Activated naive CD4-positive, alpha-beta T cell (primary cell): ENCODE measurements at places on chromosomes 2 and 18.
A peak's percentile ranks its signal among the peaks of the same experiment; 100 is the strongest.

DNA sequence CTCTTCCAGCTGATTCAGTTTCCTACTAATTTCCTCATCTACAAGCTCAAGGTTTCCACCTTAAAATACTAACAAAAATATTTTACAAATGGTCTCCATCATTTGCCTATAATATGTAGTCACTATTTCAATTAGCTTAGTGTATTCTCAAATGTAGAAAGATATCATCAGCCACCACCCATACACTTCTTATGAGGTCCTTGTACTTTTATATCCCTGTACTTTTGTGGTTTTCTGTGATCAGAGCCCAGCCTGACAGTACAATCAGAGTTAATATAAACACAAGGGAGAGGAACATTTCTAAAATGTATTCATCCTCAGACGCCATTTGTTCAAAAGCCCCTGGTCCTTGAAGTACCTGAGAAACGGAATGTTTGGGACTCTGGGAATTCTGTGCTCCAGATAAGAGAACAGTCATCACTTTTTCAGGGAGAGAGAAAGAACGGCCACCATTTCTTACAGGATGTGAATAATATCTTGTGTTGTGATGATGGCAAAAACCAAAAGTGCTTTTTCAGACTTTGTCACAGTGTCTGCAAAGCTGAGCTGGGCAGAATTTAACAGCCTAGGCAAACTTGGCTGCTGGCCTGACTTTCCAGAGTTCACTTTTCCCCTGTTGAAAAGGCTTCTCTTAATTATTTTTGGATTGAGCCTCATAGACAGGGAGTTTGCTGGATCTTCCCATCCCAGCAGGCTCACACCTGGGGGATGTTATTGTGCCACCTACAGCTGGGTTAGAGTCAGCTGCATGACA, 361.7 kb upstream of the ACVR2A start:
- no peak for DNase-seq

DNA sequence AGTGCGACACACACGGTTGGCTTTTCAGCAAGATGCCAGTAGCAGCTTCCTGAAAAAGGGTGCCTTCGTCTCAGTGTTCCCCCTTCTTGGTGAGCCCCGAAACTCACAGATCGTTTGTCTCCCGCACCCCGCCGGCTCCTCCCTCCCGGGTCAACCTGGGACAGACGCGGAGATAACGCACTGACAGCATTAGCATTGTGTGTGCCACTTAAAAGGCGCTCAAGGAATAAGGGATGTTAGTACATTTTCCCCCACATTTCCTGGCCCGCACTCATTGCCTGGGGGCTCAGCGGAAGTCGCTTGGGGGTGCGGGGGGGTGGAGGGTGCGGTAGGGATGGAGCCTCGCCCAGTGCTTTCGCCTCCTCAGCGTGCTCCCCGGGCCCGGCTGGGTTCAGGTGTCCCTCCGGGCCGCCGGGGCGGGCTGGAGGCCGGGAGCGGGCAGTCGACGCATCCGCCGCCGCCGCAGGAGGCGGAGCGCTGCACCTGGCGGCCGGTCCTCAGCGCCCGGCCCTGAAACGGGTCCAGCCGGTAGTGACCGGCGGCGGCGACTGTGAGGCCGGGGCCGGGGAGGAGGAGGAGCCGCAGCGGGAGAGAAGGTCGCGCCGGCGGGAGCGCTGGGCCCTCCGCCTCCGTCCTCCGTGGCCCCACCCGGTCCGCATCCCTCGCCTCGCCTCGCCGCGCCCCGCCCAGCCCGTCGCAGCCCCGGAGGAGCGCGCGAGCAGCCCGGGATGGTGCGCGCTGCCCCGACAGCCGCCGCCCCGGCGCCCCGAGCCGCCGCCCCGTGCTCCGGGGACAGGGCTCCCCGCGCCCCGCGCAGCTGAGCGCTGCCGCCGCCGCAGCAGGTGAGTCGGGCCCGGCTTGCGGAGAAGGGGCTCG, at the start of gene MFSD6:
MFSD6 (plus strand) TSS at position 694 of the 876 bp plus-strand sequence. CDS start 27,675 bp downstream, outside the sequence.
- peak; percentile 16 for DNase-seq

DNA sequence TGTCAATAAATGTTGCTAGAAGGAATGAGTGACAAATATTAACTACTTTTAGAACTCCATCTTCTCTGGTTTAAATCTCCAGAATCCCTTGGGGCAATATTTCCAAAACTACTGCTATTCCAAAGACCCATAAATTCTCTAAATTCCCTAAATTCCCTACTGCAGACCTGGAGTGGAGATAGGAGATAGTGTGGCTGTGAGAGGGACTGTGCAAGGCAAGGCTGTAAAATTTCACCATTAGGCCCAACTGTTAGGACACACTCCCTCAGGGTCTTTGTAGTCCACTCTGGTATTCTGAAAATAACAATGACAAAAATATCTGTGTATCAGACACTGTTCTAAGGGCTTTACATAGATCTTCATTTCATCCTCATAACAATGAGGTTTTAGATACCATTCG, 67.9 kb downstream of the MYL12B start:
- no peak for DNase-seq

- no peak for DNase-seq
Measured at GRCh38 chr2:134675314-134675713, 43.5 kb downstream of the TMEM163 start.

DNA sequence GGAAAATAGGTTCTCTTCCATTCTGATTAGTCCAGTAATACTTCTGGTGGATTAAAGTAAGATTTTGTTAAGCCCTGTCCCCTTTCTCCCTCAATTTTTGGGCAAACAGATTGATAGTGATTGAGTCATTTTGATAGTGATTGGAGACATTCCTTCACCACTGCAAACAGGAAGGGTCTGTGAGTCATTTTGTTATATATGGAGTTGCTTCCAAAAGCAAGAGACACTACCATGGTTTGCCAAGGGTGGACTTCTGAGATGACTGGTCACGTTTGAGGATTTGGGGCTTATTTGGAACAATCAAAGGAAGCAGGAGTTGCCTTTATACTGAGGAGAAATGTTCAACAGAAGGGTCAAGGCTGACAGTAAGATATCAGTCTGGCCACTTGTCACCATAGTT, 249.9 kb downstream of the PARD3B start:
- no peak for DNase-seq

DNA sequence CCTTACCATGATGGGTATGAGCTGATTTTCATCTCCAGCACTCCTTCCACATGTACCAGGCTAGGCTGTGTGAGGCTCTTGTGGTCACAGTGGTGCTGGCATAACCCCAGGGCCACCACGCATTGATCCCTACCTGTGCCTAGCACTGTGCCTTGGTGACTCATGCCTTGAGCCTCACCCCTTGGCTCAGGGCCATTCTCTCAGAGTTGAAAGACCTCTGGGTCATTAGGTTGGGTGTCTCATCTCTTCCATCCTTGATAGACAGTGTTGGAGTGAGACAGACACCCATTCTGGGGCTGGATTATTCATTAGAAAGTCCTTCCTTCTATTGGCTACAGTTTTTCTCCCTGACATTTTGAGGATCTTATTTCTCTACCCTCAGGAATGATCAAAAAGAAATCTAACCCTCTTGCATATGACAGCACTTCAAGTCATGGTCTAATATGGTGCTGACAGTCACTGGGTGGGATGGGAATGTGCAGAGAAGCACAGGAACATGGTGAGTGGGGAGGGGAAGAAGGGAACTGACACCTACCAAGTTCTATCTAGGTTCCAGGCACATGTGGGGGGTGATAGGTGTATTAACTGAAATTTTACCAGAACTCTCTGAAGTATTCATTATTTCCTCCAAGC, 41.3 kb downstream of the DYSF start:
- DNase-seq = no peak

DNA sequence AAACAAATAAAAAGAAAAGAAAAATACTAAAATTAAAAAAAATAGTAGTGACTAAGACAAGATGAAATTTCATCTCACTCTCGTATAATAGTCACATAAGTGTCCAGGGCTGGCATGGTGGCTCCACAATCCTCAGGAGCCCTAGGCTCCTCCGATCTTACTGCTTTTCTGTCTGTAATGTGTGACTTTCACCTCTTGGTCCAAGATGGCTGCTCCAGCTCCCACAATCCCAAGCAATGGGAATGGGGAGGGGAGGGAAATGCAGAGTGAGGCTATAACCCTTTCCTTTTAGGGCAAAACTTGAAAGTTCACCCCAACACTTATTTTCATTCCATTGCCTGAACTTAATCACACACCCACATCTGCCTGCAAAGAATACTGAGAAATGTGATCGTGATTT, 90.4 kb downstream of the MOGAT1 start:
- no peak for DNase-seq

GRCh38 chr2:45845566-45845965, 194.1 kb downstream of the PRKCE start:
- no peak for DNase-seq

DNA sequence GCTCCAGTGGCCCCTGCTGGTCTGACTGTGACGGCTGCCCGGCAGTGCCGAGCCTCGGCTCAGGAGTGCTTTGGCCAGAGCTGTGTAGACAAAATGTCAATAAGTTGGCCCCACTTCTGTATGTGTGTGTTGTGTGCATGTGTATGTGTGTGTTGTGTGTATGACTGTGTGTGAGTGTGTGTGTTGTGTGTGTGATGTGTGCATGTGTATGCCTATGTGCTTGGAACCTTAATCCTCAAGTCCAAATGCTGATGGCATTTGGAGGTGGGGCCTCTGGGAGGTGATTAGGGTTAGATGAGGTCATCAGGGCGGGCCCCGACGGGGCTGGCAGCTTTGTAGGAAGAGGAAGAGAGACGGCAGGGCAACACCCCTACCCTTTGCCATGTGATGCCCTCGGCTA, 269.0 kb downstream of the DCDC2C start:
- no peak for DNase-seq

GRCh38 chr2:220076734-220077133, 449.3 kb downstream of the SLC4A3 start:
- DNase-seq = no peak

GRCh38 chr2:180722551-180723239, 257.7 kb upstream of the UBE2E3 start:
- DNase-seq = no peak

- DNase-seq = no peak
Measured at GRCh38 chr2:197672371-197672893, 3.0 kb downstream of the RFTN2 start.

GRCh38 chr2:142973822-142974207, 96.4 kb downstream of the KYNU start:
- no peak for DNase-seq

DNA sequence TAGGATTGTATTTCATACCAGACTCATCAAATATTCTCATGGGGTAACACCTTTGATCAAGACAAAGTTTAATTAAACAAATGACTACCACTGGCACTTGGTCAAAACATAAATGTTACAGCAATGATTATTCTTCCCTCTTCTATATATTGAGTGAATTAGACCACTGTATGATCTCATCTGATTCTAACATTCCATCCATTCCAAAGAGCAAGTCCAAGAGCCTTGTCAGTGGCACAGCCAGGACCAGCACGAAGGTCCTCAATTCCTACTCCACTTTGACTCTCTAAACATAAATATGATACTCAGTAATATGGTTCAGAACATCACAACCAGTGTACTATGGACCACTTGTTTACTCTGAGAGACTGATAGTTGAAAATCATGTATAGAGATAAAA, 86.4 kb downstream of the AP1S3 start:
- no peak for DNase-seq

DNA sequence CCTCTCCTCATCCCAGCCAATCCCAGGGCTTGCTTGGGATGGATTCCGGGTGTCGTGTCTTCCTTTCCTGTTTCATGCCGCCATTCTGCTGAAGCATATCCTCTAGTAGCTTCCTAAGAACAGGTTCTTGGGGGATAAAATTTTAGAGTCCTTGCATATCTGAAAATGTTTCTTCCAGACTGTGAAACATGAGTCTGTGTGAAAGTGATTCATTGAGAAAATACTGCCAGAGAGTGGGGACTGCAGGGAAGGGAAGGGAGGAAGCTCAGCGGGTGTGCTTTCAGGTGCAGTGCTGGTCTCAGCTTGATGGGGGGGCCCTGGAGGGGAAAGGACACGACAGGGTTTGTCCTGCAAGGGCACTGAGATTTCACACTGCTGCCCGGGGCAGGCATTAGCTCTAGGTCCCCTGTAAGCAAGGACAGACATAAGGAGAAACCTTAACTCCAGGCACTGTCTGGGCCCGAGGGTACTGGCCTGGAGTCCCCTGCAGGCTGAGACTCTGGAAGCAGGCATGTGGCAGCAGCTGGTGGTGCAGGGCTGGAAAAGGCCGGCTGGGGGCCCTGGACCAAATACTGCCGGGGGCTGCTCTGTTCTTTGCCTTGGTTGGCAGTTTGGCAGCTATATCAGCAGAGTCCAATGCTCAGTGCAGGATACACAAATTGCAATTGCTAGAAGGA, 97.6 kb upstream of the HS6ST1 start:
- no peak for DNase-seq

DNA sequence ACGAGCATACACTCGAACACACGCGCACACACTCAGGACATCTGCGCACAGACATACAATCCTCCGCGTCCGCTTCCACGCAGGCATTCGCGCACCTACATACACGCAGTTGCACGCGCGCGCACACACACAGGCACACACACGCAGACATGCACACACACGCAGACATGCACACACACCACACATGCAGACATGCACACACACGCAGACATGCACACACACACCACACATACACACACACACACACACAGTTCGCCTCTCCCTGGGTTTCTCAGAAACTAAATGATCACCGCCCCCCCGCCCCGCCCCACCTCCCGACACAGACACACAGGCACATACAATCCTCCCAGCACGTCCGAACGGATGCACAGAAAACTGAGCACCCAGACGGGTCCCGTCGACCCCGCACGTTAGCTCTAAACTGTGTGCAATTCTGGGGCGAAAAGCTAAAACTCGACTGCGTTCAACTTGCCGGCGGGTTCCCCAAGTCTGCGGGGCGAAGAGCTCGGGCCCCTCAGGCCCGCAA, 1.0 kb downstream of the EPHA4 start:
- no peak for DNase-seq

DNA sequence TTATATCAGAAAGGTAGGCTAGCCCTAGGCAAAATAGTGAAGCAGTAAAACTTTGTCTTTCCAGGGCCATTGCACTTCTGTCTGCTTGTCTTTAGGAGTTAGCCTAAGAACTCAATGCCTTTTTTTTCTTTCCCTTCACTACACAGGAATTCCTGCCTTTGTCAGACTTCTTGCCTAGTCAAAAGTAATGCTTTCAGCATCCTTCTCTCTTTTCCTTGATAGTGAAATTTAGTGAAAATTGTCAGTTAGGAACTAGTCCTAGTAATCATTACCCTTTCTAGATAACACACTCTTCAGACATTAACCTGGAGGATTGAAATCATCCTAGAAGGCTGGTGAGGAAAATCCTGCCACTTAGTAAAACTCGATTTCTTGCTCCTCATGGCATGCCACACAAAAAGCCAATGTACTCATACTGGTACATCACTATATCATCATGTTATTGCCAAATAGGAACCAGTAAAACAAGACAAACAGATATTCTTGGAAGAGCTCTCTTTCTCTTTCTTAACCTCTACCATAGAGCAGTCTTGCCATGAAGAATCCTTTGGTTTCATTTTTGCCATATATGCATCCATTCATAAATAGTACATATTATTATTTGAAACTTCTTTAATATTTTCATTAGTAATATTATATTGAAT, 320.5 kb downstream of the CTNNA2 start:
- DNase-seq = no peak

DNA sequence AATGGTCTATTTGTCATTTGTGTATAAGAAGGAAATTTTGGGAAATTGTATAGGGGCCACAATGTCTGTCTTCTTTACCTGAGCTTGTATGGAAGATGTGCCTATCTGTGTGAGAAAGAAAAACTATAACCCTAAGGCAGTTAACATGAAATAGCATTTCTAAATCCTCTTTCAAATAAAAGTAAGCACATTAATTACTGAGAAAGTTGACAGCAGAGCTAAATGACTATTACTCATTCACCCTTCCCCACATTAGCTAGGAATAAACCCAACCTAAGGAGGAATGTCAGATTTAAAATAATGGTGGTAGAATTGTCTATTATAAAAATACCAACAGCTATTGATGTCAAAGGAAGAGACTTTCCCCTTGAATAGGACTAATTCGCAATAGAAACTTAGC, 56.2 kb downstream of the SLC38A11 start:
- no peak for DNase-seq
